ENCODE measurements at places on chromosomes 4 and X.

DNA sequence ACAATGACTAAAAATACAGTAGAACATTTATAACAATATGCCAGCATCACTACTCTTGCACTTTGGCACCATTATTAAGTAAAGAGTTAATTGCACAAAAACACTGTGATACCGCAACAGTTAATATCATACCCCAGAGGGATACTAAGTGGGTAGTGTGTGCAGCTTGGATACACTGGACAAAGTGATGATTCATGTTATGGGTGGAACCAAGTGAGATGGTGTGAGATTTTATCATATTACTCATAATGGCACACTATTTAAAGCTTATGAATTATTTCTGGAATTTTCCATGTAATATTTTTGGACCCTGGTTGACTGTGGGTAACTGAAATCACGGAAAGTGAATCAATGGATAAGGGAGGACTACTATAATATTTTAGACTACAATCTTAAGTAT, 265.3 kb downstream of the PCDH18 start:
- no peak for DNase-seq

DNA sequence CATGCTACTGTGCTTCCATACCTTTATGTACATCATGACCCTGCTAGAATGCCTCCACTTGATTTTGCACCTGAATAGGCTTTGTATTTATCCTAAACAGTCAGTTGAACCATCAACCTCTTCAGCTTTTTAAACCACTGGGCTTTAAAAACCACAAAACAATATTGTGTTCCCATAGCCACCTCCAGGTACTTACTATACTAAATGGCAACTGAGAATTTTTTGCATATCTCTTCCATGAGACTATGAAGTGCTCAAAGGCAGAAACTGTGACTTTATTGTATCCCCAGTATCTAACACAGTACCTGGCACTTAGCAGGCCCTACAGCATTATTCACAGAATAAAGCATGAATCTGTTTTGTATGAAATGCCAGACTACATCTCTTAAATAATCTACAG, 39.7 kb downstream of the ANAPC10 start:
- no peak for DNase-seq

DNA sequence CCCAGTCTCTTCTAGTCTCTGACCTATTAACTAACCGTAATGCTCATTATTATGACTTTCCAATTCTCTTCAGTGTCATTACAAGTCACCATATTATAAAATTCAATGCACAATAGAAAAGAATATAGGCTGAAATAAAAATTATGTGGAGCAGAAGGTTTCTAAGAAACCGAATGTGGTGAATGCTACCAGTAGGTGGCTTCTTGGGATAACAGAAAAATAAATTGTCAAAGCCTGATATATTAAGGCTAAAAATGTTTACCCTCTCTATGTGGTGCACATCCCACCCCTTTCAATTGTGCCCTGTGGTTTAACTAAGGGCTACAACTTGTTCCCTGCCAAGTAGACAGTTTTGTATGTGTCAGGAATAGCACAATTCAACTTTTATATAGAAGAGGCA, 624.6 kb upstream of the TECRL start:
- DNase-seq = no peak

DNA sequence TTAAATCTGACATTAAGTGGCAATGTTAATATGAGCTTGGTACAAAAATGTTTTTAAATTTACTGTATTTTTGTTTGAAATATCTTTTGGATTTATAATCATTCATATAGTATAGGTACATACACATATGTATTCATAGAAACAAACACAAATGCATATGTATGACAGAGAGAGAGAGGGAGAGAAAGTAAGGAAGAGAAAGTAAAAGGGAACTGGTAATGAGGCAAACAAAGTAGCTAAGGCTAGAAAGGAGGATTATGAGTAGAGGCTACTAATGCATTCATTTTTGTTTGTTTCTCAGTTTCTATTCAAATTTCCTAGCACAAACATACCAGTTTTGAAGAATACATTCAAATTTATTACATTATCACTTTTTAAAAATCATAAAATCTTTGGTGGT, 132.4 kb downstream of the GLRA3 start:
- no peak for DNase-seq

GRCh38 chr4:66351761-66352160, 681.5 kb upstream of the EPHA5 start:
- DNase-seq = no peak

DNA sequence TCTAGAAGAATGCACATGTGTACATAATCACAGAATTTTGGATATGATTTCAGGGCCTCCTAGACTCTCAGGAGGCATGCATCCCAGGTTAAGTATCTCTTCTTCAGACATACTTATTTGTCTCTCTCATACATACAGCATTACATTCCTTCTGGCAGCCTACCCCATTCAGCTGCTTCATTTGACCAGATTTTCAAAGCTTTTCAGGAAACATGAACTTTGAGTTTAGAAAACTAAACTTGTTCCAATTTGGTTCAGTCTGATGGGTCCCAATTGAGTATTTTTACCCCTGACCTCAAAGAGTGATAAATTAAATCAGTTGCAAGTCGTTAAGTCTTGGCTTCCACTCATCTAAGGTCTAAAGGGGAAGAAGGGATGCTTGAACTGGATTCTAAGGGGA, 330.9 kb downstream of the ARHGAP24 start:
- DNase-seq = no peak

- DNase-seq = no peak
These were observed 664 bp downstream of the MED12 start for GRCh38 chrX:71118985-71119535.

DNA sequence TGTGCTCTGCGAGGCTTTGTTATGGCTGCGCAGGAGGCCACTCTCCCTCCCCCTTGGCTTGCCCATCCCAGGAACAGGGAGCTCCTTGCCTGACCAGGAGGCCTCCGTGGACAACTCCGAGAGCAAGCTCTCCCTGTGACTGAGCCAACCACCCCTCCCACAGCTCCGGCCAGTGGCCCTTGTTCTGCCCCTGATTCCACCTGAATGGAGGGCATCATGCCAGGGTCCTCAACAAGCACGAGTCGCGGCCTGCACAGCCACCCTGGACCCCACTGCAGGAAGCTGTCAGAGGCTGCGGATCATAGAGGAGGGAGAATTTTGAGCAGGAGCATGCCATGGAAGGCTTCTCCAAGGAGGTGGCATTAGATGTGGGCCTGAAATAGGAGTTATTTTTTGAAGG, 44.8 kb upstream of the GRPEL1 start:
- no peak for DNase-seq

GRCh38 chrX:46624090-46624786, 50.7 kb downstream of the CHST7 start:
- no peak for DNase-seq

DNA sequence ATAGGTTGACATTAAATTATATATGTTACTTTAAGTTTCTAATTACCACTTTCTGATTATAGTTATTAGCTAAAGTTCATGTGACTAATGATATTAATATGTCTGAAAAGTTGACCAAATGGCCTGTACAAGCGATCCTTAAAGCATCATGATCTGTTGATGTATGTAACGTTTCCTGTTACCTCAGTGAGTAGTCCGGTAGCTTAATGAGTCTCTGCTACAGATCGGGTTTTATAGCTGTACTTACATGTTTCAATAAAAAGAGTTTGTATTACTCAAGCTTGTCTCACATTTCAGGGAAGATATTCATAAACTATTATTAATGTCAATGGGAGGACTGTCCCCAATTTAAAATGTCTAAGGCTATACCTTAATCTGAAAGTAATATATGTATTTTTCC, 246.3 kb downstream of the PPP3CA start:
- no peak for DNase-seq

DNA sequence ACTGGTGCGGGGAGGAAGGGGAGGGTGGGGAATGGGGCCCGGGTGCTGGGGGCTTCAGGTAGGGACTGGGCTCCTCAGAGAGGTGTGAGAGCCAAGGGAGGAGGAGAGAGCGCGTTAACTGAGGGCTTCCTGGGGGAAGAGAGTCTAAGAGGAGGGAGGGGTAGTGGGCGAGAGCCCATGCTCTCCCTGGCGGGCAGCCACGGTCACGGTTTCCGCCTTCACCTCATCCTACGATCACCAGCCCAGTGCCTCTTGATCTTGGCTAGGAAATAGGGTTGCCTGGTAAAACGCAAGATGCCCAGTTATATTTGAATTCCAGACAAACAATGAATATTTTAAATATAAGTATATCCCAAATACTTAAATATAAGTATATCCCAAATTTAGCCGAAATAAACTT, 60.8 kb upstream of the GRPEL1 start:
- DNase-seq = no peak

DNA sequence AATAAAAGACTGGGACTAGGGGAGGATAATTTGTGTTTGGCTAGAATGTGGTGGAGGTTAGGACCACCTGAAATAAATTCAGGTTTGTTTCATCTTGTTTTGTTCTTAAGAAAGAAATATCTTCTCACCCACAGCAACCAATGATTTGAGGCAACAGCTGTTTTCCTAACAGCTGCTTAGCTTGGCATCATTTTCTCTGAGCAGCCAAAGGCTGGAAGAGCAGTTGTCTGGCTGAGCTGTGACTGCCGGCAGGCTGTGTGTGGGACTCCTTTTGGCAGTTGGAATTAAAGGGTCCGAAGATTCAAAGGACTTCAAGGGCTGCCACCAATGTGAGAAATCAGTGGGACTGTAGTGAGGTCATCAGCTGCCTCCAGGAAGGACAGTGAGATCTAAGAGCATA, 5.0 kb downstream of the TRIM75 start:
- no peak for DNase-seq

- no peak for DNase-seq
These were observed 66.9 kb downstream of the ARHGEF38 start for GRCh38 chr4:105619188-105619931.

GRCh38 chrX:23195761-23196160, 138.9 kb upstream of the PTCHD1 start:
- DNase-seq = no peak

- DNase-seq = no peak
These were observed 61.1 kb downstream of the MAOA start for GRCh38 chrX:43717161-43717560.

GRCh38 chrX:1486177-1486576, 33.5 kb upstream of the ASMTL start:
- DNase-seq = no peak

DNA sequence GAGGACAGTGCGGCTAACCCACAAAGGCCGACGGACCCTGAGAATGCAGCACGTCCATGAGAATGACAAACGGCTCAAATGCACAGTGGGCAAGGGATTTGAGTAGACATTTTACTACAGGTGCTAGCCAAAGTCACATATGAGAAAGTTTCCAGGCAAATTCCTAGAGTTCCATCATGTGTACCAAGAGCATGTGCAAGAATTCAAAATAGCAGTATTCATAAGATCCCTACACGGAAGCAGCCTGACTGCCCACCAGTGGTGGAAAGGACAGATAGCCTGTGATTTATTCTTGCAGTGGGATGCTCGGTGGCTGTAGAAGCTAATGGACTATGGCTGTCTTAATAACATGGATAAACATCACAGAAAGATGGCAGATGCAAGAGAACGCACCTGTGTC, 68.0 kb downstream of the RGS12 start:
- no peak for DNase-seq

- peak; percentile 93 for DNase-seq
These were observed 55.5 kb downstream of the LUZP4 start for GRCh38 chrX:115344885-115345614.

GRCh38 chrX:15055146-15055930, 182.1 kb downstream of the MOSPD2 start:
- no peak for DNase-seq

DNA sequence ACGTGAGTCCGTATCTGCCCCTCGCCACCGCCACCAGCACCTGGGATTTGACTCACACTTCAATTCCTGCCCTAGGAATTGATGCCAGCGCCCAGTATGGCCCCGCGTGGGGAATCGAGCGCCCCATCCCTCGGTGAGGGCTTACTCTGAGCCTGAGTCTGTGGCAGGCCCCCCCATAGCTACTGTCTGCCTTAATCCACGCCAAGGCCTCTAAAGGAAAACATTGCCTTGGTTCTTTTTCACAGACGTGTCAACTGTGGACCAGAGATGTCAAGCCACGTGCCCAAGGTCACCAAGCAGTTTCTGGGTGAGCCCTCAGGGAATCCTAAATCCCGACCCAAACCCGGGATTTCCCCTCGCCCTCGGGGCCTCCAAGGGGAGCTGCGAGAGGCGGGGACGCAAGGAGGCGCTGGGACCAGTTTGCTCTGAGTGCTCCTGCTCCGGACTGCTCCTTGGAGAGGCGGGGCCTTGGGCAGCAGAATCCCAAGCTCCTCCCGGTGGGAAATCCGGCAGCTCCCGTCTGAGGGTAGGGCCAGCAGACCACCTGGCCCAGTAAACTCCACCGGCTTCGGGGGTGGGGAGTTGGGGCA, 12.9 kb downstream of the MSX1 start:
- no peak for DNase-seq

- no peak for DNase-seq
These were observed 131.7 kb downstream of the SPCS3 start for GRCh38 chr4:176451443-176451842.

DNA sequence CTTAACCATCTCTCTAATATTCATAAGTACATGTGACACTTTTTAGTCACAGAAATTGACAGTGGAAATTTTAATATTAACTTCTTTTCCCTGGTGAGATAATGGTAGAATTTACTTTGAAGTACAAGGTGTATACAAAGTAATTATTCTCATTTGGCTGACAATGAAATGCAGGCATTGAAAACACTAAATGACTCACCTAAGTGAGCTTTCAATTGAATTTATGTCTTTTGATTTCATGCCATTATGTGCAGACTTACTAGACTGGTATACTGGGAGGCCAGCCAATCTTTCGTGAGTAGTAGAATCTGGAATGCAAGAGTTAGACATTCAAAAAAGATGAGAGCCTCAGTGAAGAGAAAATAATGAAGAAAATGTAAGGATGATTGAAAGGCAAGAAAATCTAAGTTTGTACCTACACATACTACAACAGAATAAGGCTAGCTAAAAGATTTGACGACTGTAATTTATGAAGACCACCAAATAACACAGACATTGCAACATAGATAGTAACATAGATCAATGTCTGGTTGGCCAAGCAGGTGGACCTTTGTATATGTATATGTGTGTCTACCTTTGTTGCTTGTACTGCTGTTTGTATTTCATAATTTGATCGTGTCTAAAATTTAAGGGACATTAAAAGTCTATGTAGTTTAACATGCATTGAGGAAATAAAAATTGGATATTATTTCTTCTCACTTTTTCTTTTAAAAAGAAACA, 459.7 kb downstream of the IL15 start:
- DNase-seq = peak; percentile 95

GRCh38 chrX:39242187-39242586, 440.9 kb downstream of the MID1IP1 start:
- no peak for DNase-seq

DNA sequence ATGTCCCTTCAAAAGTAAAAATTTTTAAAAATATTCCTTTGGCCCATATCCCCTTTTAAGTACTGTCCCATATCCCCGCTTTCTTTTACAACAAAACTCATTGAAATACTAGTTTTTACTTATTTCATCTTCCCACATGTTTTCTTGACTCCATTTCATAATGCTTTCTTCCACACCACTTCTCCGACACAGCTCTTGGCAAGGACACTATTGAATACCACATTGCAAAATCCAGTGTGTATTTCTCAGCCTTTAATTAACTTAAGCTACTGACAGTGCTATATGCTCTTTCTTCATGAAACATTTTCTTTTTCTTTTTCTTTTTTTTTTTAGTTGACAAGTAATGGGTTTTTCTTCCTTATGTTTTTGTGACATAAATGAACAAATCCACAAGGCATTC, 28.8 kb downstream of the PRDM8 start:
- DNase-seq = no peak
